Activated CD4-positive, alpha-beta T cell treated with anti-CD3 and anti-CD28 coated beads for 24 hours (primary cell): ENCODE measurements at places on chromosomes 2 and 18.

- no peak for DNase-seq
Observed at GRCh38 chr2:166651080-166651675, 157.1 kb upstream of the SCN7A start.

DNA sequence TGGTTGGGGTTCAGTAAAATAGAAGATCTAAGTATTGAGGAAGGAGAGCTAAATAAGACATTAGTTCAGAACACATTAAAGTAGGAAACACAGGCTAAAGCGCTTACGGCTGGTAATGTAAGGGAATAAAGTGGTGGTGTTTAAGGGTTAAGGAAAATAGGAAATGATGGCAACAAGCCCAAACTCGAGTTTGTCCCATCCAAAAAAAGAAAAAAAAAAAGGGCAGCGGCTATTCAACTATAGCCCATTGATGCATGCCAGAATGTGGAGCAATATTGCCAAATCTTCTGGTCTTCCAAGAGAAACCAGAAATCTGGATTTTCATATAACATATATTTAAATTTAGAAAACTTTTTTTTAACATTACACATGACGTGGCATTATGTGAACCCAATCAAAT lies 161.0 kb downstream of the ARHGAP15 start:
- no peak for DNase-seq

- no peak for DNase-seq
Observed at GRCh38 chr18:75483662-75484061, 56.2 kb upstream of the SMIM21 start.

DNA sequence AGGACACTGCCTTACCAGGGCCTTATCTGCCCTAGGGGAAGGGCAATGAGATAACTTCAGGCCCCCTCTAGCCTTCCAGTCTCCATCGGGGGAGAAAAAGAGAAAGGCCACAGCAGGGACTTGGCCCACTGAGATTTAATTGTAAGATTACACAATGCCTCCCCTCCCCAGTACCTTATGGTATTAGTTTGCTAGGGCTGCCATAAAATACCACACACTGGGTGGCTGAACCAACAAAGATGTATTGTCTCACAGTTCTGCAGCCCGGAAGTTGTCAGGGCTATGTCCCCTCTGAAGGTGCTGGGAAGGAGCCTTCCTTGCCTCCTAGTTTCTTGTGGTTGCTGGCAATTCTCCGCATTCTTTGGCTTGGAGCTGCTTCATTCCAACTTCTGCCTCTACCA lies 34.8 kb upstream of the SPATA3 start:
- no peak for DNase-seq

DNA sequence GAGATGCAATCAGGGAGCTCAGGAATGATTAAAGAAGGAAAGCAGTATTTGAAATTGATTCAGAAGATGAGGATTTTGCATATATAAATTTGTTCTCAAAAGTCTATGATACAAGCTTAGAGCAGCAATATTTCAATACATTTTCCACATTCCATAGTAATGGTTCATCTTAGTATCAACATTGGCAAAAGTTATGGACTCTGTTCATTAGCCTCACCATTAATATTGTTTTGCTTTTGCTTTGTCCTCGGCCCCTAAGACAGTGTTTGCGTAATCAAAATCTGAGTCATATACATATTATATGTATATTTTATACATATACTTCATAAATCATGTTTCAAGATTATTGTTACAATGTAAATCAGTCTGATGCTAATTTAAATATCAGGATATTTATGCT lies 176.6 kb downstream of the CNTNAP5 start:
- DNase-seq = no peak

- DNase-seq = no peak
Observed at GRCh38 chr2:36409935-36410334, 54.4 kb downstream of the CRIM1 start.

GRCh38 chr2:213259266-213259665 lies 25.0 kb upstream of the SPAG16 start:
- DNase-seq = no peak

DNA sequence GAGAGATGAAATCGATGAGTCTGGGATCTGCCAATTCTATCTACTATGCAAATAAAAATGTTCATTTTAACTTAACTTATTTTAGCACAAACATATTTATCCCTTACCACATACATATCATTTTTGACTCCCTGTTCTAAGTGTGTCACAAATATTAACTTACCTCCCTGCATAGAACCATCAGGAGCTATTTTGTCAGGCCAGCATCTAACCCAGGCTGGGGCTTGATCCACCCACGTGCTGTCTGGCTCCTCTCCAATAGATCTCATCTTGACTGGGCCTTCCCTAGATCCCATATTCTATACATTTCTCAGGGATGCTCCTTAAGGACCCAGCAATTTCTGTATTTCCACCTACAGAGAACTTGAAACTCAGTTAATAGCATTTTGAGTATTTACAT lies 20.9 kb downstream of the NTSR2 start:
- no peak for DNase-seq

DNA sequence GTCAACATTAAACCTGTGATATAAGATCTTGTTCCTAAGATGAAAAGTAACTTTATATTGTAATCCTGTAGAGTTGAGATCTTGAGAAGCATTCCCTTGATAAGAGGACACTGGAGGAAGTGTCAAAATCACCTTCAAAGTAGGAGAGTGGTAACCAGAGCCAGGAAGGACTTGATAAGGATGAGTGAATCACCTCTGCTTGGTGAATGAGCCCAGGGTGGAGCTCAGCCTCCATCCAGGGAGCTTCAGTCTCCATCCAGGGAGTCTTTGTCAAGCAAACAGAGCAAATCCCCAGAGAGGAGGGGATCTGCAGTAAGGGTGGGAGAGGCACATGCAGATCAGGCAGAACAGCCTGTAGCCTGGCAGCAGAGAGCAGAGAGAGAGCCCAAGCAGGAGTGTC lies 167.1 kb upstream of the SIX2 start:
- no peak for DNase-seq

GRCh38 chr2:217064234-217065011 lies 204.6 kb upstream of the TNP1 start:
- no peak for DNase-seq

- DNase-seq = no peak
Observed at GRCh38 chr18:76364282-76365259, 130.5 kb downstream of the ZNF516 start.

DNA sequence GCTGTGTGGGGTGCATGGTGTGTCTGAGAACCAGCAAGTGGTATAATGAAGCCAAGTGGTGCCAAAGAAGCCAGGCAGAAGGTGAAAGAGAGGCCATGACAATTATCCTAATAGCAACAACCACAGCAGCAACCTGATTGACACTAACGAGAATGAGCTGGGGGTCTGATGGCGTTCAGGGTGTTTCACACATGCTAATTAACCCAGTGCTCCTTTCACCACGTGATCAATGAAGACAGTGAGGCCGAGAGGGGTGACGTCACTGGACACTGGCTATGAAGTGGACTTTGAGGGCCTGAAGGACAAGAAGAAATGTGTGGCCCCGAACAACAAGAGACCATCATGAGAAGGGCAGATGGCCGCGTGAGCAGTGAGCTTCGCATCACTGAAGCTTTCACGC lies 364.4 kb upstream of the ID2 start:
- no peak for DNase-seq

DNA sequence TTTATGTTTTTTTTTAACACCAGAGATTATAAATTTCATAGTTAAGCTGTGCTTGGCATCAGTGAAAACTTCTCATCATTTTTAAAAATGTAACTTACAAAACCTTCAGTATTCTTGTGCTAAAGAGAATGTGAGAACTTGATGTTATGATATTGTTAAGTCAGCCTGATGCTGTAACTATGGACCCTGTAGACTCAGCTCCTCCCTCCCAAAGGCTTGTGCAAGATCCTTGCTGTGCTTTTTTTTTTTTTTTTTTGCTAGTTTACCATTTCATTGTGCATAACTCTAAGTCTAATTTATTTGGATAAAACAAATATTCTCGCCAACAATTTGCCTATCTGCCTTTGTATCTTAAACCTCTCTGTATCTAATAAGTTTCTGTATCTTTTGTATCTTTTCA lies 12.9 kb upstream of the TFPI start:
- DNase-seq = no peak

- DNase-seq = no peak
Observed at GRCh38 chr2:10036095-10036884, 7.1 kb upstream of the KLF11 start.

DNA sequence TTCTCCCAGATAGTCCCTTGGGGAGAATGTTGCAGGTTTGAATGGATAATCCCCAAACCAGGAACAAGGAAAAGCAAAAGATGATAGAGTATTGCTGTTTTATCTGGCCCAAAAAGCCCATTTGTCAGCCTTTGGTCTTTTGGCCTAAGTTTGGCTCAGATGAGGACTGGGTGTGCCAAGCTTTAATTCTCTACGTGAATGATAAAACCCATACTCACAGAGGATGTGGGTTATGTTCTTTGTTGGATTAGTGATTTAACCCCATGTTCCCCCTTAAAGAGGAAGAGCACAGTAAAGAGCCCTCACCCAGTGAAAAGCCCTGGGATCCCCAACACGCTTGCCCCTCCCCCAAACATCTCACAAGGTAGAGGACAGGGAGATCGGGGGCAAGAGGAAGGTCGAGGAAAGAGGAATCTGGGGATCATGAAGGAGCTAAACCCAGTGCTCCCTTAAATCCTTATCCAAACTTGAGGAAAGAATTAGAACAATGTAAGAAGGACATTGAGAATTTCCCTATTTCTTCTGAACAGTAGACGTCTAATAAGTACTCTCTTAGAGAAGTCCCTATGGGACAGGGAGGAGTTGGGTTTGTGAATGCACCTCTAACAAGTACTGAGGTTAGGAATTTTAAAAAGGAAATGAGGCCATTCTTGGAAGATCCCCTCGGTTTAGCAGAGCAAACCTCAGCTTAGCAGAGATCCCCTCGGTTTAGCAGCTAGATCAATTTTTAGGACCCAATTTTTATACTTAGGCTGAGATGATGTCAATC lies 105.0 kb downstream of the HIBCH start:
- no peak for DNase-seq
